ENCODE measurements at places on chromosomes 2 and 18. TPM values are rescaled to one million over a fixed set of nuclear protein-coding genes. Genes with fewer than 3 reads are reported as not detected.

PJVK gene
- 2.2 TPM for total RNA-seq

C2orf81 gene
- total RNA-seq: 1.00 TPM

SH2D6 gene
- 1.4 TPM for total RNA-seq

EDAR gene
- total RNA-seq: not detected

MAIP1 gene
- 24.1 TPM for total RNA-seq

TRAPPC8 gene
- total RNA-seq: 54.8 TPM

MAB21L4 gene
- total RNA-seq: under 0.01 TPM

FBXO48 gene
- total RNA-seq: 0.66 TPM

SULT1C4 gene
- total RNA-seq: not detected

PRKCE gene
- 11.5 TPM for total RNA-seq

ACTG2 gene
- 2.9 TPM for total RNA-seq

SPR gene
- 18.6 TPM for total RNA-seq

ZNF513 gene
- total RNA-seq: 11.1 TPM

BCL2 gene
- 2.7 TPM for total RNA-seq

PRSS56 gene
- total RNA-seq: not detected

AGXT gene
- under 0.01 TPM for total RNA-seq

REG3A gene
- not detected for total RNA-seq

POTEI gene
- not detected for total RNA-seq

PIEZO2 gene
- 0.12 TPM for total RNA-seq

RBFA gene
- total RNA-seq: 31.5 TPM

DAW1 gene
- not detected for total RNA-seq

IL1RN gene
- total RNA-seq: not detected

UNC50 gene
- total RNA-seq: 64.5 TPM

ALPP gene
- not detected for total RNA-seq

CNPPD1 gene
- 31.2 TPM for total RNA-seq

PLGLB1 gene
- total RNA-seq: 0.22 TPM

RMND5A gene
- 27.6 TPM for total RNA-seq

SERPINB10 gene
- total RNA-seq: 1.00 TPM

PARD6G gene
- 6.1 TPM for total RNA-seq

LDAH gene
- 23.4 TPM for total RNA-seq

SKA1 gene
- total RNA-seq: 9.9 TPM

AKAIN1 gene
- not detected for total RNA-seq

OR6B2 gene
- not detected for total RNA-seq

POLR1A gene
- total RNA-seq: 17.2 TPM

DCDC2C gene
- not detected for total RNA-seq

FAM117B gene
- 1.9 TPM for total RNA-seq
